ENCODE measurements at places on chromosomes 11 and 22.

GRCh38 chr11:68845351-68846002, 3.8 kb upstream of the CPT1A start:
- DNase-seq: no peak

DNA sequence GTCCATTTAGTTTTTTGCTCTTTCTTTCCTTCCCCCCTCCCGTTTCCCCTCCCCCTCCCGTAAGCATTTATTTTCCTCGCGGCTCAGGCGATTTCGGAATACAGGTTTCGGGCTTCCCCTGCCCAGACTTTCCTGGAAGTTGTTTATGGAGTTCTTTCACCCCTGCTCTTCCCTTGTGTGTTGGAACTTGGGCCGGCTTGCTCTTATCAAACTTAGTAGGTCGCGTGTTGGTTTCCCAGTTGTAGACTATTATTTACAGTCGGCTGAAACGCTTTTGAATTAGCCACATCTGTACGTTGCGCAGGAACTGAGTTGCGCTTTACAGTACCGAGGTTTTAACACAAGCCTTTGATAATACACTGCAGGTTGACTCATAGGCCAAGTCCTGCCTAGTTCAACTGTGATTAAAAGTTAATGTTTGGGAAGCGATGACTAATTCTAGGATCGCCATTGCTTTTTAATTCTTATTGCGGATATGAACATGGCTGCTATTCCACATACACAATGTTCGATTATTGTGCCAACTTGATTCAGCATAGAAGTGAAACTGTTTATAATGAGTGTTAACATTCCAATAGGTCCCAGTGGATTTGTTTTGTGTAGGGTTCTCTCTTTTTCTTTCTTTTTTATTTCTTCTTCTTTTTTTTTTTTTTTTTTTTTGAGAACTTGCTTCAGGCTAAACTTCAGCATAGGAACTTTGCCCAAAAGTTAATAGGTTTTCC, 1.7 kb downstream of the YAP1 start:
- no peak for DNase-seq

DNA sequence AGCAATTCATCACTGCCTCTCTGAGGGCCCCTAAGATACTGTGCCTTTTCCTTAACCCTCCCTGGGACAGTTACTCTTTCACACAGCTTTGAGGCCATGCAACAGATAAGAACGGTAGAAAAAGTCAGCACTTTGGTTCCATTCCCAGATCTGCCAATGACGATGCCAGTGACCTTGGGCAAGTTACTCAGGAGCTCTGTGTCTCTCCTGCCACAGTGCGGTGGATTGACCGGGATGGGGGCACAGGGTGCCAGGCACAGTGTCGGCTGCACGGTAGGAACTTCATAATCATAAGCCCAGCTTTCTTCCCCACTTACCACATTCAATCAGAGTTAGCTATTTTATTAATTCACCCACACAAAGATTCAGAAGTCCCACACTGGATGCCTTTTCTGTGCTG, 1041.8 kb downstream of the TBC1D22A start:
- no peak for DNase-seq

DNA sequence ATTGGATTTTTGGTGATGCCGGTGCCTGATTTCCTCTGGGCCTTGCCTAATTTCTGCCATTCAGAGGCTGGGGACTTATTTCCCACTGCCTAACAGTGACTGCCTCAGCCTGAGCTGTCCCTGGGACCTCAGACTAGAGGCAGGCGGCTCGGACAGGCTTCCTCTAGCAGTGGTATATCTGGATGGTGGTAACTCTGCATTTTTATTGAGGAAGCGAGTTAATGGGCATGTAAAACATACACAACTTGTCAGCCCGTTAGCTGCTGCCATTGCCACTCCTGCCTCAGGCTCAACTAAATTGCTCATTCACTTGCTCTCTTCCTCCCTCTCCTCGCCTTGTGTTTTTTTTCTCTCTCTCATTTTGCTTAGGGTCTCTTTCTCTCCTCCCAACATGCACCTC, 561.6 kb downstream of the BUD13 start:
- no peak for DNase-seq

- no peak for DNase-seq
Measured at GRCh38 chr11:130394615-130395014, 33.8 kb downstream of the ADAMTS8 start.

DNA sequence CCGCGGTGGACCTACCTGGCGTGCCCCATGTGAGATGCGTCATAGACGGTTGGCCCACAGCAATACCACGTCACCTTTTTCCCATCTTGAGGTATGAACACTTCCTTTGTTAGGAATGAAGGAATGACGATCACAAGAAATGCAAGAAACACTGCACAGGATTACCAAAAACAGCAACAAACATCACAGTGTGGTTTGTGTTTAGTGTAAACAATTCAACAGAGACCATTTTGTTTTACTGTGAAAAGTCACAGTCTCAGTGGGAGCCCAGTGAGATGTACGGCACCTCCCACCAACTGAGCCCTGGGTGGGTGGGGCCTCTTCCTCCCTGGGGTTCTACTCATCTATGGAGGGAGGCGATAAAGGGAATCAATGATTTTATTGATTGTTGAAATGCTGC, 16.3 kb downstream of the CARS1 start:
- no peak for DNase-seq
